PC-9 (cell line): ENCODE measurements at places on chromosomes 5 and 9. TPM values are rescaled to one million over a fixed set of nuclear protein-coding genes. Genes with fewer than 3 reads are reported as not detected.

Gene NRG2
- not detected in 2 replicates for total RNA-seq

Gene TIMD4
- total RNA-seq = not detected in 2 replicates

DNA sequence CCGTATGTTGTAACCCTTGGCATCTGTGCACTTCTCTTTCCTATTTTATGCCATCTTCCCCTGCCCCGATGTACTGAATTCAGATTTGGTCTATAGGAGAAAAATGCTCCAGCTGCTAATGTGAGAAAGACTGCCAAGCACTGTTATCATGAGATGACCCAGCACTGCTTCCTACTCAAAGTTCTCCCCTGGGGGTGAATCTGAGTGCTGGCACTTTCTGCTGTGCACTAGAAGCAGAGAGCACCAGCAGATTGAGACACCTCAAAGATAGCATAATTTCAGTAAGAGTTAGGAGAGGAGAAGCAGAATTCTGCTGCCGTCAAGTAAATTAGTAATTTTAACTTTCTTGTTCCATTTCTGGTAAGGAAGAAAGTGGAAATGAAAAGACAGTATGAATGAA lies 92.8 kb upstream of the ACOT12 start:
- H3K4me1 ChIP-seq = no peaks in the 10 kb centered on the region
- H3K27ac ChIP-seq = no peak overlapping the region
- no peak for DNase-seq
- H3K4me3 ChIP-seq = no peak overlapping the region

GRCh38 chr5:140366589-140367255 lies 6.7 kb downstream of the SLC4A9 start:
- H3K4me1 ChIP-seq = no peaks in the 10 kb centered on the region
- no peaks in the 10 kb centered on the region for H3K36me3 ChIP-seq
- no peak overlapping the region for H3K27ac ChIP-seq
- no peaks in the 10 kb centered on the region for H3K27me3 ChIP-seq
- H3K4me3 ChIP-seq = no peak overlapping the region

DNA sequence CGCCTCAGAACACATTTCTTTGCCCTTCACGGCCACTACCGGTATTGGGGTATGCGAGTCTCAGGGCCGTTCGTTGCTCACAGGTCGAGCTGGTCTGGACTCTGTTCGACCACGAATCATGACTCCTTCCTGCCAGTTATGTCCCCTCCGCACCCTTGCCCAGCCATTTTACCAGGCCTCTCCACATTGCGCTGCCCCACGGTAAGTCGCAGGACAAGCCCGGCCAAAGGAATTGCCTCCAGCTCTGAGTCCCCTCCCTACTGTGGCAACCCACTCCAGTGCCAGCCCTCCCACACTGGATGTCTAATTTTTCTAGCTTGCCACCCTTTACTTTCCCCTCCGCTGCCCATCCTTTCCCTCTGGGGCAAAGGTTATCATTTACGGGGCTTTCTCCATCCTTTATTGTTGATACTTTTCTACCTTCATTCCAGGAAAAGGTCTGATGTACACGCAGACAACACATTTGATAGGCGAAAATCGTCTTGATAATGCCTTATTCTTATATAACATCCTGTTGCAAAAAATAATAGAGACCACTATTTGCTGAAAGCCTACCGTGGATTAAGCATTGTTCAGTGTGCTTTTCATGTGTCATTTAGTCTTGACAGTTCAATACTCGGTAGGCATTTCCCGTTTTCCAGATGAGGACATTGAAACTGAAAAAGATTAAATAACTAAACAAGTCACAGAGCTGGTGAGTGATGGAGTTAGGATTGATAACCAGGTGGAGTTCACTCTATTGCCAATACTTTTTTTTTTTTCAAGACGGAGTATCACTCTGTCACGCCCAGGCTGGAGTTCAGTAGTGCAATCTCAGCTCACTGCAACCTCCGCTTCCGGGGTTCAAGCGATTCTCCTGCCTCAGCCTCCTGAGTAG lies 958 bp upstream of the HSPA5 start:
- H3K27ac ChIP-seq = peak overlapping the region; percentile 95
- H3K36me3 ChIP-seq = peaks cover 34% of the 10 kb centered on the region
- no peaks in the 10 kb centered on the region for H3K27me3 ChIP-seq
- peaks cover 45% of the 10 kb centered on the region for H3K4me1 ChIP-seq

- DNase-seq = no peak
- H3K27me3 ChIP-seq = peaks cover 77% of the 10 kb centered on the region
- H3K4me3 ChIP-seq = no peak overlapping the region
- H3K4me1 ChIP-seq = no peaks in the 10 kb centered on the region
Observed at GRCh38 chr5:1930501-1930879, 47.8 kb upstream of the IRX4 start.

DNA sequence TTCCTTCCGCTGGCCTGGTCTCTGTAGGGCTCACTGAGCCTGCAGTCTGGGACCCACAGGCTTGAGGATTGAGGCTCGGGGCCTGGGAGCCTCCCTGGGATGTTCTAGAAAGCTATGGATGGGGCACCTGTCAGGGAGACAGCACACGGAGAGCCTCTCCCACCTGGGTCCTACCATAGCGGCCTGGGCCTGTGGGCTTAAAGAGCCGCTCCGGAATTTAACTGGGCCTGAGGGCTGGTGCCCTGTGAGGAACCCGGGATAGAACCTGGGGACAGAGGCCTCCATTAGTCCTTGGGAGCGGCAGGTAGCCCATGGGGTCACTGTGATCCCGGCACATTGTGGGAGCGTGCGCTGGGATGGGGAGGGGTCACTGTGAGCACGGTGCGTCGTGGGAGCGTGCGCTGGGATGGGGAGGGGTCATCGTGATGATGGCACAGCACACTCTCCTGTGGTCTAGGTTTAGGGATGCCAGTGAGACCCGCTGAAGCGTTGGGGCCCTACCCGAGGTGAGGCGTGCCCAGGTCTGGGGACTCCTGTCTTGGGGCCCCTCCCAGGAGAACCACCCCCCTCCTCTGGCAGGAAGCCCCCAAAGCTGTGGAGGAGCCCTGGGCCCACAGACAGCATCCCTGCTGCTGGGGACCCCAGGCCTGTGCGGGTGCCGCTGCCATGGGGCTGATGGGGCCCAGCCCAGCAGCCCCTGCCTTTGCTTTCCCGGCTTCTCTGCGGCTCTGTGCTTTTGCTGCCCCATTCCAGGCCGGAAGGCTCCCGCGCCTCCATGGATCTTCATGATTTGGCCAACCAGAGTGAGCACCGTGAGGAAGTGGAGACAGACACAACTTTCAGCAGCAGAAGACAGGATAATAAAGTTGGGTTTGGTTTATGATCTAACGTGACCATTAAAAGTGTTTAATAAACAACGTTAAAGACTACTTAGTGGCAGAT lies 3.4 kb upstream of the CEP72 start:
- H3K4me3 ChIP-seq = no peak overlapping the region
- H3K27ac ChIP-seq = no peak overlapping the region
- no peaks in the 10 kb centered on the region for H3K36me3 ChIP-seq
- no peak for DNase-seq
- H3K27me3 ChIP-seq = peaks cover 27% of the 10 kb centered on the region

DNA sequence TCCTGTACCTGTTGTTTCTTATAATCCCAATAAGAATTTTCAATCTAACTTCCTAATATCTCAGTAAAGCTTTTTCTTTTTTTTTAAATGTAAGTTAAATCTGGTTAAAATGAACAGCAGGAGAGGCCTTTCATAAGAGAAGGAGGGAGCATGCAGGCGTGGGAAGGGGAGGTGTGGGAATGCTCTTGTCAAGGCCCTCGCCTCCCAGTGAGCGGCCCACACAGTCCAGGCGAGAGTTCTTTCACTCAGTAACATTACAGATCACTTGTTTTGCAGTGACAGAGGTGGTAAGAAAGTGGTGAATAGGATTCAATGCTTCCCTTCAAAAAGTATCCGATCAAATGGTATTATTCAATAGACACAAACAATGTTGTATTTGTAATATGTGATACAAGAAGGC lies 125.0 kb downstream of the EPB41L4A start:
- H3K4me1 ChIP-seq = no peaks in the 10 kb centered on the region
- H3K36me3 ChIP-seq = no peaks in the 10 kb centered on the region
- H3K27ac ChIP-seq = no peak overlapping the region
- H3K27me3 ChIP-seq = no peaks in the 10 kb centered on the region

DNA sequence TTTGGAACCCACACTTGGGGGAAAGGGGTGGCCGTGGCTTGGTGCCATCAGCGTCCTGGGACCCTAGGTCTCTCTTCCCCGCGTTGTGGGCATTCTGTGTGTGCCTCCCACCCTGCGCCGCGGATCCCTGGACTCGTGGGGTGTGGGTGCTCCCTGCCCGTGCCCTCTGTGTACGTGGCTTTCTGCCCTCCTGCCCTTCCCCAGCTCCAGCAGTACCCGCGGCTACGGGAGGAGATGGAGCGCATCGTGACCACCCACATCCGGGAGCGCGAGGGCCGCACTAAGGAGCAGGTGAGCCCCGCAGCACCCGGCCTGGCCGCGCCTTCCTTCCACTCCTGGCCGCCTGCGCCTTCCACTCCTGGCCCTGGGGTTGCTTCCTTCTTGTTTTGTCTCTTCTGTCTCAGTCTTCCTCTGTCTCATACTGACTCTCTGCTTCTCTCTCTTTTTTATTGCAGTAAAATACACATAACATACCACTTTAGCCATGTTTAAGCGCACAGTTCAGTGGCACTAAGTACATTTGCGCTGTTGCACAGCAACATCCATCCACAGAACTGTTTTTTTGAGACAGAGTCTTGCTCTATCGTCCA lies 30.7 kb downstream of the DNM1 start:
- H3K4me3 ChIP-seq = no peak overlapping the region
- no peaks in the 10 kb centered on the region for H3K27me3 ChIP-seq
- H3K36me3 ChIP-seq = no peaks in the 10 kb centered on the region
- no peak overlapping the region for H3K27ac ChIP-seq
- H3K4me1 ChIP-seq = no peaks in the 10 kb centered on the region

GRCh38 chr9:133103183-133103986 lies 17.7 kb downstream of the RALGDS start:
- DNase-seq = peak; percentile 87
- H3K4me3 ChIP-seq = no peak overlapping the region
- no peaks in the 10 kb centered on the region for H3K27me3 ChIP-seq
- H3K27ac ChIP-seq = no peak overlapping the region

GRCh38 chr5:76547242-76547890 lies 75.8 kb downstream of the F2RL2 start:
- H3K4me1 ChIP-seq = no peaks in the 10 kb centered on the region
- H3K27me3 ChIP-seq = peaks cover 8% of the 10 kb centered on the region
- H3K27ac ChIP-seq = no peak overlapping the region
- no peak for DNase-seq
- no peak overlapping the region for H3K4me3 ChIP-seq

DNA sequence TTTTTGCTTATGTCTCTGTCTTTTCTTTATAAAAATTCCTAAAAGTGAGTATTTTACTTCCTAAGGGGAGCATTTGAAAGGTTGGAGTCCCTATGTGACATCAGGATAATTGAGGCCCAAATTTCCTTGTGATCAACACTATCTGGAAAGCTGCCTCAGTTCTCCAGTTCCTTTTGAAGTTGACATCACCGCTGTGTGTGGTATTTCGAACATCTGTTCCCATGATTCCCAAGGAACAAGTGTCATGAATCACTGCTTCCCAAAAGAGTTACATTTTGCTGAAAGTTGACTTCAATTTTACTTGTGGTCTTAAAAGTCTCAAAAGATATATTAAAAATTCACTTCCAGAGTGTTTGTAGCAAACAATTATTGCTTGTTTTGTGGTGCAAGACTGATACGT lies 452.1 kb upstream of the RGMB start:
- no peaks in the 10 kb centered on the region for H3K36me3 ChIP-seq
- no peak overlapping the region for H3K27ac ChIP-seq
- DNase-seq = no peak

DNA sequence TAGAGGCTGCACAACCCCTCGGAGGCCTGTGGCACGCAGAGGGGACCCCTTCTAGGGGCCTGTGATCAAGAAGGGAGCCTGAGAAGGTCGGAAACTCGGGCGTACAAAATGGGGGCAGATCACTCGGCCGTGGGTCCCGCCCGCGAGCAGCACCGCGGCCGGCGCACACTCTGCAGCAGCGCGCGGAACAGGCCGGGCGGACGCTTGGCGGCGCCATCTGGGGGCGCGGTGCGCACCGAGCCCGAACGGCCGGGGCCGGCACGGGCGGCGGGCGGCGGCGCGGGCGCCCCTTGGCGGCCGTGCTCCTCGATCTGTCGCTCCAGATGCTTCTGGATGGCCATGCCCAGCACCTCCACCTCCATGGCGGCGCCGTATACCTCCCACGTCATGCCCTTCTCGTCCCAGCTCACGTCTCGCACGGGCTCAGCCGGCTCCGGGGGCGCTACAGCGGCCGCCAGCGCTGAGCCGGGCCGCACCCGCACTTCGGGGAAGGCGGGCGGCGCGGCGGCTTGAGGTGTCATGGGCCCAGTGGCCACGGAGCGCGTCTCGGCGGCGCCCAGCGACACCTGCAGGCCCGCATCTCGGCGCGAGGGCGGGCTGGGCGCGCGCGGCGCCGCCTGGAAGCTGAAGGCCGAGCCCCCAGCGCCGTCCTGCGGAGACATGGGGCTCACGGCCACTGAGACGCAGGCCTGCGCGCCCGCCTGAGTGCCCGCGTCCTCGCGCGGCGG lies 13.1 kb downstream of the GPRIN1 start:
- no peak overlapping the region for H3K27ac ChIP-seq
- H3K4me3 ChIP-seq = no peak overlapping the region
- H3K36me3 ChIP-seq = no peaks in the 10 kb centered on the region
- DNase-seq = no peak
- no peaks in the 10 kb centered on the region for H3K4me1 ChIP-seq

- no peak overlapping the region for H3K4me3 ChIP-seq
- H3K27me3 ChIP-seq = no peaks in the 10 kb centered on the region
- no peak overlapping the region for H3K27ac ChIP-seq
- no peaks in the 10 kb centered on the region for H3K36me3 ChIP-seq
Observed at GRCh38 chr5:151699071-151699901, 12.6 kb upstream of the SPARC start.

DNA sequence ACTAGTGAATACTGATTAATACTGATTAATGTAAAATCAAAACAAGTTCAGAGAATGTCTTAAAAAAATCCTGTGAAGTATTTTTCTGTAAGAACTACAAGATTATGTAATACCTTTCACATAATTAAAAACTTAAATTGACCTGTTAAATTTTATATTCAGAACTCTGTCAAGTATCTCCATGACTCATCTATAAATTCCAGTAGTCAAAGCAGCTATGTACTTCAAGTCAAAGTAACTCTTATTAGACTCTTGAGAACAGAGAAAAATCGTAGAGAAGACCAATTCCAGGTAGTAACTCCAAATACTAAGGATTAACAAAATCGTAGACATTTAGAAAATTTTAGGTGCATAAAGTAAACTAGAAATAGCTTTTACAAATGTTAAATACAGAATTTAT lies 77.1 kb downstream of the HOMER1 start:
- no peak overlapping the region for H3K4me3 ChIP-seq
- DNase-seq = no peak
- H3K36me3 ChIP-seq = peaks cover 4% of the 10 kb centered on the region; the same call in 1 of the 2 replicates
- no peaks in the 10 kb centered on the region for H3K4me1 ChIP-seq

GRCh38 chr5:139812836-139813805 lies 17.5 kb downstream of the PSD2 start:
- no peaks in the 10 kb centered on the region for H3K4me1 ChIP-seq
- DNase-seq = no peak
- H3K27me3 ChIP-seq = peaks cover 86% of the 10 kb centered on the region
- H3K27ac ChIP-seq = no peak overlapping the region
- no peaks in the 10 kb centered on the region for H3K36me3 ChIP-seq

- H3K36me3 ChIP-seq = no peaks in the 10 kb centered on the region
- H3K27me3 ChIP-seq = no peaks in the 10 kb centered on the region
- H3K4me3 ChIP-seq = no peak overlapping the region
Observed at GRCh38 chr5:180201051-180201987, 7.7 kb downstream of the RASGEF1C start.
